ENCODE measurements at places on chromosomes 11 and 22.

DNA sequence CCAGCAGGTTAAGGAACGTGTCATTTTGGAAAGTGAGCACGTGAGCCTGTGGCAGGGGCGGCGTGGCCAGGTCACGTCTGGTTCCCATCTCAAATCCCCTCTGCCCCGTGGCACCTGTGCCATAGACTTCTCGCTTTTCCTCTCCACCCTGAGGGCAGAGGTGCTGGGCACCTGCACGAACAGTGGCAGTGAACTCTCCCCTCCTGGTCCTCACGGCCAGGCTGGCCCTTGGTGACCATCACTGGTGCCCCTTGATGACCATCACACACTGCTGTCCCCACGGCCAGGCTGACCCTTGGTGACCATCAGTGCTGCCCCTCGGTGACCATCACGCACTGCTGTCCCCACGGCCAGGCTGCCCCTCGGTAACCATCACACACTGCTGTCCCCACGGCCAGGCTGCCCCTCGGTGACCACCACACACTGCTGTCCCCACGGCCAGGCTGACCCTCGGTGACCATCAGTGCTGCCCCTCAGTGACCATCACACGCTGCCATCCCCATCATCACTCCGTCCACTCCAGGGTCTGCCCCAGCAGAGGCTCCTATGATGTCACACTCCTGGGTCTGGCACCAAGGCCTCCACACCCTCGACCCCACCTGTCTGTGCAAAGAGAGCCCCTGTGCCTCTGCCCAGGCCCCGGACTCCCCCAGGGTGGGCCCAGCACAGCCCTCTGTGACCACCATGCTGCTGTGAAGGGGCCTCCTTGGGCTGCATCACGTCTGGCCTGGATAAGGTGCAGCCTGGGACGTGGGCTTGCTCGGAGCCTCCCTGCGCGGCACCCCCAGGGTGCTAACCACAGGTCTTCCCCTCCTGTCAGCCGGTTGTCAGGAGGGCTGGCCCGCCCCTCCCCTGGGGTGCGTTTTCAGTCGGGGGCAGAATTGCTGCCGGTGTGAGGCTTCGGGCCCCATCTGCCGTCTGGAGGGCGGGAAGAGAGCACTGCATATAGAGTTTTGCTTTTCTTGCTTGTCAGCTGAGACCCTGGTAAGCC, 738.6 kb downstream of the BRD1 start:
- DNase-seq, result no peak

DNA sequence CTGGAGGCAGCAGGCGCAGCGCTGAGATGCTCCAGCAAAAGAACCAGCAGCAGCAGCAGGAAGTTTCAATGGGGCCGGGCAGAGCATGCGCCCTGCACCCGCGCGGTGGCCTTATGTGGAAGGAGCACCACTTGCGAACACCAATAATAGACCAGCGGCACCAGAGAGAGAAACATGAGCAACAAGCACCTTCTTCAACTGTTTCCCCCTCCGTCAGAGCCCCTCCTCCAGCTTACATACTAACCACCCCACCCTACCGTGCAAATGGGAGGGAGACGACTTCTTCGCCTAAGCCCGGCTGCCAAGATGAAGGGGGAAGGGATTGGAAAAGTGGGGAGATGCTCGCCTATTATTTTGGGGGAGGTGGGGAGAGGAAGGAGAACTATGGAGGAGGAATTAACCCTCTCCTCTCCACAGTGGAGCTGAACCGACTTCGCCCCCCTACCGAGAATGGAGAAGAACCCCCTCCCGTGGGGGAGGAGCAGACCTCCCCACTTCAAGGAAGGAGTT, 1.1 kb downstream of the RSF1 start:
- peak; percentile 93 for DNase-seq

- no peak for DNase-seq
These were observed 338.6 kb downstream of the INSC start for GRCh38 chr11:15453211-15453765.

DNA sequence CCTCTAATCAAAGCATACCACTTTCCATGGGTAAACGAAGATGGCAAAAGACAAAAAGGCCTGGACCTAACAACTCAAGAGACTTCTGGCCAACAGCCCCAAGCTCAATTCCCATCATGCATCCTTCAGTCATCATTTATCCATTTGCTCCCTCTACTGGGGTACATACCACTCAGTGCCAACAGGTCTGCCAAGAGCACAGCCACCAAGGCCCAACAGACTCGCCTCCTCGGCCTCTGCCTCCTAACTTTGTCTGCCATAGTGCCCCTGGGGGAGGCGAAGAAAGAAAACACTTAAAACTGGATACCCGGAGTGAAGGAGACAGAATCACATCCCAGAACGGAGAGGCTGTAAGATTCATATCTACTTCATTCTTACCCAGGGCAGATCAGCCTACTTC, 1.1 kb downstream of the HYOU1 start:
- peak; percentile 43 for DNase-seq

- no peak for DNase-seq
These were observed 13.9 kb upstream of the PHLDA2 start for GRCh38 chr11:2942872-2943710.

GRCh38 chr11:127693686-127694085, 693.1 kb upstream of the KIRREL3 start:
- peak; percentile 61 for DNase-seq

GRCh38 chr11:27052668-27053067, 12.1 kb downstream of the BBOX1 start:
- DNase-seq, result no peak

DNA sequence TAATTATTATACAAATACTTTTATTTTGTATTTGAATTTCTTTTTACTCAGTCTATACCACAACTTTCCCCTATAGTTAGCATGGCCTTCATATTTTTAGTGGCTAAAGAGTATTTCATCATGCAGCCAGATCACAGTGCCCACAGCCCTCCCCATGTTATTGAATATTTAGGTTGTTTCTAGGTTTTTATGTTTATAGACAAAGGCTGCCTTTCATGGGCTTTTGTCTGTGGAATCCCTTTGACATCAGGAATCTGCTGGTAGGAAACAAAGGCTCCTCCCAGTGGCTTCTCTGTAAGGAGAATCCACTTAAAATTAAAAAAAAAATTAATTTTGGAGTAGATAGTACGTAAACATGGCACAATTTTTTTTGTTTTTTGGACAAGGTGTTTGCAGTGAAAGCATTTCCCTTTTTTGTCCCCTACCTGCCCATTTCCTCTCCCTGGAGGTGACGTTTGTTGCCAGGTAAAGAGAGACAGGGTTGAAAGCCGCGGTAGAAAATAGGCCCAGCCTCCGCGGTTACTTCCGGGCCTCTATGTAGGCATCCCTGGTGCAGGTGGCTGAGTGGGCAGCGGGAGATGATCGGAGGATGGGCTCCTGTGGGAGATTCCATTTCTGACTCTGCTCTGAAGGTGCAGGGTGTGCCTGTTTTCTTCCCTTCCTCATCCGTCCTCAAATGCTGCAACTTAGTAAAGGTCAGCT, 82.2 kb upstream of the OR4B1 start:
- DNase-seq, result no peak

GRCh38 chr11:38206663-38207062, 1608.6 kb upstream of the RAG2 start:
- DNase-seq, result no peak

DNA sequence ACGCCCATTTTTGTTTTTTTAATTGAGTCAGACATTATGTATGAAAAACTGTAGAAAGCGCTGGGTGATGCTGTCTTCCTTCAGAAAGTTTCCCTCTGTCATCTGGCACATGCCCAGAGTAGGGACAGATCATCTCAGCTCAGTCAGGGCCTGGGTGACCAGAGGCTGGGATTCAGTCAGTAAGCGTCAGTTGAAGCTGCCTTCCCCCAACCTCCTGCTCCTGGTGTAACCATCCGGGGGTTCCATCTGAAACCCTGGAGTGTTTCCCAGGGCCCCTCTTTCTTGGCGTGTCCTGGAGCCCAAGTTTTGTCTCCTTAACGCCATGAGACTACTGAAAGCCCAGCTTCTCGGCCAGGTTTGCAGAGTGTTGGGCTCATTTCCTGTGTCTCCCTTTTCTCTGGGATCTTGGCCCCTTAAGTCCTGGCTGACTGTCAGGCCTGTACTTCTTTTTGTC, 10.7 kb downstream of the PPFIA1 start:
- peak; percentile 60 for DNase-seq

DNA sequence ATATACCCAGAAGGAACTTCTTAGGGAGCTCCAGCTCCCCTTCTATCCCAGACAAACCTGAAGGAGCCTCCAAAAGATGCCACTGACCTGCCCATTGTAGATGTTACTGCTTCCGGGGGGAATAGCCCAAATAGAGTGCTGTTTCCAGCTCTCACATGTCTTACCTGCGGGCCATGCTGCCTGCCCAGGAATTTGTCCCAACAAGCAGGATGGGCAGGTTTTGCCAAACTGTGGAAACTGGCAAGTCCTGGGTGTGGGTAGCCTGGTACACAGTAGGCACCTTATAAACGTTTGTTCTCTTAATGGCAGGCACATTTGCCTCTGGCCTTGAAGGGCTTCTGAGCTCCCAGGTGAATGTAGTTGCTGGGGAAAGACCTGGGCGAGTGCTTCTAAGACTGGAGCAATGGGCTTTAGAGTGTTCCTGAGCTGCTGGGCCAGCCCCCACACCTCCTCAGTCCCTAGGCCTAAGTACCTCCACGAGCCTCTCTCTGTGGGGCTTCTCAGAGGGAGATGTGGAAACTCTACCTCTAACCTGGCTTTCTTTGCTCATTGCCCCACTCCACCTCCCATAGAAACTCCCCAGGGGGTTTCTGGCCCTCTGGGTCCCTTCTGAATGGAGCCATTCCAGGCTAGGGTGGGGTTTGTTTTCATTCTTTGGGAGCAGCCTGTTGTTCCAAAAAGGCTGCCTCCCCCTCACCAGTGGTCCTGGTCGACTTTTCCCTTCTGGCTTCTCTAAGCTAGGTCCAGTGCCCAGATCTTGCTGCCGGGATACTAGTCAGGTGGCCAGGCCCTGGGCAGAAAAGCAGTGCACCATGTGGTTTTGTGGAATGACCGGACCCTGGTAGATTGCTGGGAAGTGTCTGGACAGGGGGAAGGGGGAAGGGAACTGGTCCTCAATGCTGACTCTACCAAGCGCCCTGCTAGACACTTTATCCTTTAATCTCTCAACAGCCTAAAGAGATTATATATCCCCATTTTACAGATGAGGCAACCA, 37.2 kb downstream of the LIMK2 start:
- peak; percentile 73 for DNase-seq

- DNase-seq, result peak; percentile 39
These were observed 5.2 kb upstream of the MB start for GRCh38 chr22:35622191-35622913.

DNA sequence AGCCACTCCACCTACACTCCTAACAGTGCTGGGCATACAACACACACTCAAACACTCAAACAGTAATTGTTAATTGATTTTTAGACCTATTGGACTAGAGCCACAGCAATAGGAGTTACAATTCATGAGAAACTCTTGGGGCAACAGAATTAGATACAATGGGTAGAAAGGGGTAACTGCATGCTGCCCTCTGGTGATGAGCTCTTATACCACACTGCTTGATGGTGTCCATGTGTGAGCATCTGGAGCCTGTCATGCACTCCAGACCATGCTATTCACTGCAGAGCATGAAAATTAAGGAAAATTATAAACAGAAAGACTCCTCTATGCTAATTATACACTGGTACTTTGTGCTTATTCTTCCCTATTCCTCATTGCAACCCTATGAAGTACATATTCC, 975.5 kb upstream of the CCDC90B start:
- DNase-seq, result no peak

- no peak for DNase-seq
These were observed 3.5 kb upstream of the AMPD3 start for GRCh38 chr11:10451426-10452116.

DNA sequence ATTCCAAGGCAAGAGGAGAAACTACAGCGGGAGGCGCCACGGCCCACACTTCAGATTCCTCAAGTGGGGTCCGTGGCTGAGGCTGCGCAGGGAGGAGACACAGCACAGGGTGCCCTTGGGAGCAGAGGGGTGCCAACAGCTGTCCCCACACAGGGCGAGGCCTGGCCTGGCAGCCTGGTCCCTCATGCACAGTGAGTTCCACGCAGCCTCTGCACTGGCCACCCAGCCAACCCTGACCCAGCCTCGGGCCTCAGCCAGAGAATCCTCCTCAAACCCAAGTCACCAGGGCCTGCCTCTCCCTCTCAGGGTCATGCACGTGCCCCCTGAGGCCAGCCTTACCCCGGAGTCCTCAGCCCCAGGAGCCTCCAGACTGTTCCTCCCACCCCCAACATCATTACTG, 22.4 kb upstream of the MOB2 start:
- DNase-seq, result no peak

DNA sequence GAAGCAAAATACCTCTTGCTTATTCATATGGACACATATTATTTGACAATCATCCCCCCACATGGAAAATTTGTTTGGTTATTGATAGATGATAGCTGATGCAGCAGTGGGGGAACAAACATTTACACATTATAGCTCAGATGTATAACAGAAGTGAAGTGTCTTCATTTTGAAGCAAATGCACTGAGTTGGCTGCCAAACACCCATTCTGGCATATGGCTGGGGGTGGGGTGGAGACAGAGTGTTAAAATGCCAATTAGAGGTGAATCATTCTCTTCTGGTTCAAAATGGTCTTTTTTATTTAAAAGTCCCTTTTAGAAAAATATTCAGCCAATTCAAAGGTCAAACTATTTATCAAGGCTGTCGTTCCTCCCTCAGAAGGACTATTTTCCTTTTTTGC, 157.3 kb upstream of the TRPC6 start:
- no peak for DNase-seq

DNA sequence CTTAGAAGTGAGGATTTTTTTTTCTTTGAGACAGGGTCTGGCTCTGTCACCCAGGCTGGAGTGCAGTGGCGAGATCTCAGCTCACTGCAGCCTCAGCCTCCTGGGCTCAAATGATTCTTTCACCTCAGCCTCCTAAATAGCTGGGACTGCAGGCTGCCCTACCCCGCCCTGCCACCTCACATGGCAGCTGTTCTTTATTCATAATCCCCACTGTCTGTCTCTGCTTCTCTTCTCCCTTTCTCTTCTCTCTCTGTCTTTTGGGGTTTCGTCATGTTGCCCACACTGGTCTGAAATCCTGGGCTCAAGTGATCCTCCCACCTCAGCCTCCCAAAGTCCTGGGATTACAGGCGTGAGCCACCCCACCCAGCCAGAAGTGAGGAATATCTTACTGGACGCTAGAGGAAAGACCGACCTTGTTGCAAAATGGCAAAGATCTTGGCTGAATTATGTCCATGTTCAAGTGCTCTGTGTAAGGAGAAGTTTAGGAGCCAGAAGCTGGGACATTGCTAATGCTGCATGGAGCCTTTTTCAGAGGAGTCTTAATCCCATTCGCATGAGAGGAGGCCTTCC, 21.9 kb downstream of the KRTAP5-5 start:
- DNase-seq, result no peak

Measured in astrocyte of the hippocampus (primary cell).